Effector memory CD4-positive, alpha-beta T cell (primary cell): ENCODE measurements at places on chromosomes 12 and 14.

DNA sequence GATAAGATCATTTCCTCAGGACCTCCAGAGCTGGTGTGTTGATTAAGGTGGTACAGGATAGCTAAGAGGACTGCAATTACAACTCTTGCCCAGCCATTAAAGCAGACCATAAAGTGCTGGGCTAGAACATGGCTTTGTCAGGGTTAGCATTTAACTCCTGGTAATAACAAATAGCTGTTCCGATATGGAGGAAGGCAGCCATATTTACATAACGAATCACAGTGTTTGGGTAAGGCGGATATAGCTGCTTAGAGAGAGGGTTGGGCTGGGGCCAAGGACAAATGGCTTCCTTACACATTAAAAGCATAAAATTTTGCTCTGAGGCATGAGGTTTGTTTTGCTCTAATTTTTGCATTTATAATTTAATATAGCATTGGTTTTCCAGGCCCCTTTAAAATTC is 297.7 kb upstream of the DDHD1 start:
- no peaks in the 10 kb centered on the region for H3K27me3 ChIP-seq
- no peaks in the 10 kb centered on the region for H3K36me3 ChIP-seq
- no peak overlapping the region for H3K4me3 ChIP-seq
- DNase-seq, result no peak
- H3K27ac ChIP-seq, result no peak overlapping the region

DNA sequence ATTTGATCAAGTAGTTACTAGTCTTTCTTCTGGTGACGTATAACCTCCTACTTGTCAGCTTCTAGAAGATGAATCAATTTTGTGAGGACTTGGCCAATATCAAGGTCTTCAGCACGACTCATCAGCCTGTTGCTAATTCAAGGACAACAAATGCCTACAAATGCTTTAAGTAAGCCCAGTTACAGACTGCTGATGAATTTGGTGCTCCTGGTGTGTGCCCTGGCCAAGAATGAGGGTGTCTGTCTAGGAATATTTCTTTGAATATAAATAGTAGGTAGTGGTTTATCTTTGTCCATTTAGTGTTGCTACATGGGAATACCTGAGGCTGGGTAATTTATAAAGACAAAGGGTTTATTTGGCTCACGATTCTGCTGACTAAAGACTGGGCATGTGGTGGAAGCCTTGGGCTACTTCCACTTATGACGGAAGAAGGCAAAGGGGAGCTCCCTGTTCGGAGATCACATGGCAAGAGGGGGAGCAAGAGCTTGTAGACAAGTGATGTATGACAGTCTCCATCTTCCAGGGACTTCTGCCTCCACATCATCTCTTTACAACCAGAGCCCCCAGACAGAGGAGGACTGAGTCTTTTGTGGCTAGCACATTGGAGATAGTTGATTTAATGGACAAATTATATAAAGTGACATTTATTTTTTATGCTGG is 180.2 kb downstream of the CRADD start:
- H3K27ac ChIP-seq, result no peak overlapping the region
- no peaks in the 10 kb centered on the region for H3K27me3 ChIP-seq
- no peak overlapping the region for H3K4me3 ChIP-seq
- no peaks in the 10 kb centered on the region for H3K4me1 ChIP-seq

DNA sequence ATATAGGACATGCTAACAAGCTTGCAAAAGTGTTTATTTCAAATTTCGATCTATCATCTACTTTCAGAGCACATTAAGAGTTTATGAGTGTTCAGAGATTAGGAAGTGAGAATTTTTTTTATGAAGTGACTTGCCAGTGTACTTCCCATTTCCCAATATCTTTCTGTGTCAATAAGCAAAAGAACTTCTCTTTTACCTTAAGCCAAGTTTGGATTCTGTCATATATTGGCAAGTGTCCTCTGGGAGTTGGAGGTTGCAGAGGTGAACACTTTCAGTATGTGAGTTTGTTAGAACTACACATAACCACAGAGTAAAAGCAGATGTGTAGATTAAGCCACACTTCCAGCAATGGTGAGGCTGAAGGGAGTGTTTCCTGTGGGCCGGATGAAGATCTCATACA is 16.6 kb upstream of the KLRF1 start:
- DNase-seq, result no peak
- H3K27me3 ChIP-seq, result no peaks in the 10 kb centered on the region
- H3K36me3 ChIP-seq, result no peaks in the 10 kb centered on the region
- peaks cover 8% of the 10 kb centered on the region for H3K4me1 ChIP-seq
- H3K27ac ChIP-seq, result no peak overlapping the region

- H3K36me3 ChIP-seq, result no peaks in the 10 kb centered on the region
- H3K27ac ChIP-seq, result no peak overlapping the region
- DNase-seq, result no peak
- H3K27me3 ChIP-seq, result no peaks in the 10 kb centered on the region
Measured at GRCh38 chr12:15155271-15155670, 65.9 kb downstream of the RERG start.

- no peaks in the 10 kb centered on the region for H3K36me3 ChIP-seq
- no peaks in the 10 kb centered on the region for H3K27me3 ChIP-seq
- no peak overlapping the region for H3K27ac ChIP-seq
- DNase-seq, result no peak
- no peaks in the 10 kb centered on the region for H3K4me1 ChIP-seq
- H3K4me3 ChIP-seq, result no peak overlapping the region
Measured at GRCh38 chr12:101001669-101002068, 207.1 kb downstream of the ANO4 start.

- no peak overlapping the region for H3K27ac ChIP-seq
- H3K4me3 ChIP-seq, result no peak overlapping the region
- peaks cover 4% of the 10 kb centered on the region for H3K36me3 ChIP-seq
- H3K27me3 ChIP-seq, result no peaks in the 10 kb centered on the region
- DNase-seq, result no peak
Measured at GRCh38 chr12:1367331-1368291, 226.8 kb downstream of the FBXL14 start.

DNA sequence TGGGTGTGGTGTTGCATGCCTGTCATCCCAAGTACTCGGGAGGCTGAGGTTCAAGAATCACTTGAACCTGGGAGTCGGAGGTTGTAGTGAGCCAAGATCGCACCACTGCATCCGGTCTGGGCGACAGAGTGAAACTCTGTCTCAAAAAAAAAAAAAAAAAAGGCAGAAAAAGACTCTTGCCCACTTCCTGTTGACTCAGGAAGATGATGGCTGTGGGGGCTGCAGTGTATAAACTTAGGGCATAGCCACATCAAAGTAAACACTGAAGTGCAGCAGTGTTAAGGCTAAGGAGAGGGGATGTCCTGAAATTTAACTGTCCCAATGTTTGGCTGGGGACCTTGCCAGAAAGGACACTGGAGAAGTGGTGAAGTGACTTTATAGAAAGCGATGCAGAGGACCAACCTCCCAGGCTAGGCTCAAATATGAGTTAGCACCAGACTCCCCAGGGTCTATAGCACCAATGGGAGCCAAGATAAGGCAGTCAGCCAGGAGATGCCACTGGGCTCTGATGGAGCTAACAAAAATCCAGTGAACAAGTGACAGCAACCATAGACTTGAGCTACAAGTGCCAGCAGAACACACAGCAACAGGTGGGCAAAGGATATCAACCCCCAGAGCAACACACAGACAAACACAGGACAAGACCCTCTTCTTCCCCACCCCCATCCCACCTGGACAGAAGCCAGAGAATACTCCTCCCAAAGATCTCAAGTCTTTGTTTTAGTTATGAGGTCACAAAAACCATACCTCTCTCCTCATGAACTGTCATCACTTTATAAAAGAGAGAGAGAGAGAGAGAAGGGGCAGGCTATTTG is 28.0 kb downstream of the NELL2 start:
- DNase-seq, result peak; percentile 47
- H3K4me1 ChIP-seq, result peaks cover 25% of the 10 kb centered on the region
- H3K4me3 ChIP-seq, result peak overlapping the region; percentile 9
- no peaks in the 10 kb centered on the region for H3K36me3 ChIP-seq
- peak overlapping the region; percentile 74 for H3K27ac ChIP-seq
- H3K27me3 ChIP-seq, result no peaks in the 10 kb centered on the region

DNA sequence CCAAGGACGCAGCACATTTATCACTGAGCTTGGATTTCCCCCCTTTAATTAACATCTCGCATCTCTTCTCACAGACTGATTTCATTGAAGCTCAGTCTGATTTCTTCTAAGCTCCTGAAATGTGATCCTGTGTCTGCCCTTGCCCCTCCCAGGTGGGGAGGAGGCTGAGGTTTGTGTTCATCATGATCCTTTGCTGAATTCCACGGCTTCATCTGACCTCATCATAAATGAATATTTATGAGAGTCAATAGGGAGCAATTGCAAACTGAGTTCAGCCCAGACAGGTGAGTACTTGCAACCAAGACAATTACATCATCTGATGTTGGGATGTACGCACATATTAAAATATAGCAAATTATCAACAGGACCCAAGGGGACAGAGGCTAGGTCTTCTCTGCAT is 72.4 kb downstream of the MAP1LC3B2 start:
- H3K27me3 ChIP-seq, result no peaks in the 10 kb centered on the region
- H3K4me3 ChIP-seq, result no peak overlapping the region
- no peaks in the 10 kb centered on the region for H3K36me3 ChIP-seq
- DNase-seq, result no peak

DNA sequence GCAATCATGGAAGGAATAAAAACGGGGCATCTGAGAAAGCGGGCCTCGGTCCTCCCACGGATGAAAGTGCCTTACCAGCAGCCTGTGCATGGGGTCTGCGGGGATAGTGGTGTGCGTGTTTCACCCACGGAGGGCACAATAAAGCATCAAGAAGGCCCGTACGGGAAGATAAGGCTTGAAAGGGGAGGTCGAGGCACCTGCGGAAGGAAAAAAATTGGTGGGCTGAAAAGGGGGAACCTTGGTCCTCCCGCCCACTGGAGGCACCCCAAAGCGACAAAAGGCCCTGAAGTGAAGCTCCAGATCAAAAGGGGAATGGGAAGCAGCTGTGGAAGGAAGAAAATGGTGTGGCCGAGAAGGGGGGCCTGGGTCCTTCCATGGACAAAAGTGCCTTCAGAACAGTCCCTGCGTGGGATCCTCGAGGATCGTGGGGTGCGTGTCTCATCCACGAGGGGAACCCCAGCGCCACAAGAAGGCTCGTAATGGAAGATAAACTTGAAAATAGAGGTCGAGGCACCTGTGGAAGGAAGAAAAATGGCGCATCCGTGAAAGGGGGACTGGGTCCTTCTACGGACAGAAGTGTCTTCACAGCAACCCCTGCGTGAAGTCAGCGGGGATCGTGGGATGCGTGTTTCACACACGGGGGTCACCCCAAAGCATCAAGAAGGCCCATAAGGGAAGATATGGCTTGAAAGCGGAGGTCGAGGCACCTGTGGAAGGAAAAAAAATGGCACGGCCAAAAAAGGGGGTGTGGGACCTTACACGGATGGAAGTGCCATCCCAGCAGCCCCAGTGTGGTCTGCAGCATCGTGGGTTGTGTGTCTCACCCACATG is 276.9 kb downstream of the ALG10 start:
- H3K36me3 ChIP-seq, result no peaks in the 10 kb centered on the region
- no peak overlapping the region for H3K4me3 ChIP-seq
- no peak for DNase-seq
- H3K27me3 ChIP-seq, result no peaks in the 10 kb centered on the region

DNA sequence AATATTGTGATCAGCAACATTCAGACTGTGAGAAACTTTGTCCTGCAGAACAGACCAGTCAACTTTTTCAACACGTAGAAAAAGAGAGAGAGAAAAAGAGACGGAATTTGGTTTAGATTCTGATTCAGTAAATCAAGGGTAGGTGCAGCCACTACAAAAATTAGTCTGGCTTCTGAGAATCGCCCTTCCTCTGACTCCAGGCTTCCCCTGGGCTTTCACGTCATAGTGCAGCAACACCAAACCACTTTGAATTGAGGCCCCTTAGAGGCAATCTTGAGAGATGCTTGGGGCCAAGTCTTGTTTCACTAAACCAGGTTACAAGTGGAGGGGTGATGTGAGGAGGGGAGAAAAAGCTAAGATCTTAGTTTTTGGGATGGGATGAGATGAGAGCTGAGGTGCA is 37.5 kb upstream of the PTGR2 start:
- no peak for DNase-seq
- no peaks in the 10 kb centered on the region for H3K36me3 ChIP-seq
- H3K27me3 ChIP-seq, result no peaks in the 10 kb centered on the region
- H3K27ac ChIP-seq, result no peak overlapping the region
- H3K4me1 ChIP-seq, result no peaks in the 10 kb centered on the region

- DNase-seq, result no peak
- no peak overlapping the region for H3K4me3 ChIP-seq
- no peaks in the 10 kb centered on the region for H3K4me1 ChIP-seq
- no peak overlapping the region for H3K27ac ChIP-seq
- no peaks in the 10 kb centered on the region for H3K36me3 ChIP-seq
Measured at GRCh38 chr14:51575349-51576116, 76.2 kb upstream of the FRMD6 start.

DNA sequence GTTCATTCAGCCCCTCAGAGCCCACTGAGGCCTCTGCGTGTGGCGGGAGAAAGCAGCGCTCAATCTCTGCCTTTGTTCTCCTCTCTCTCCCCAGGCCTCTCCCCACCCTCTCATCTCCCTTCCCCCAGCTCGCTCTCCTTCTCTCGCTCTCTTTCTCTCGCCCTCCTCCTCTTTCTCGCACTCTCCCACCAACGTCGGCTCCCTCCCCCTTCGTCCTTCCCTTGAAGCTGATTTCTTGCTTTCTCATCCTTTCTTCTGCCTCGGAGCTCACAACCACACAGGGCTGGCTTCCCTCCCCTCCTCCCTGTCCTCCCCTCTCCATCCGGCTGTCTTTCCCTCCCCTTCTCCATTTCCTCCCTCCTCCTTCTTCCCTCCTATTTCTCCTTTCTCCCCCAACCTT is 96.4 kb downstream of the LRRC74A start:
- no peak overlapping the region for H3K27ac ChIP-seq
- peaks cover 47% of the 10 kb centered on the region for H3K4me1 ChIP-seq
- no peaks in the 10 kb centered on the region for H3K36me3 ChIP-seq
- no peak overlapping the region for H3K4me3 ChIP-seq
- DNase-seq, result no peak

DNA sequence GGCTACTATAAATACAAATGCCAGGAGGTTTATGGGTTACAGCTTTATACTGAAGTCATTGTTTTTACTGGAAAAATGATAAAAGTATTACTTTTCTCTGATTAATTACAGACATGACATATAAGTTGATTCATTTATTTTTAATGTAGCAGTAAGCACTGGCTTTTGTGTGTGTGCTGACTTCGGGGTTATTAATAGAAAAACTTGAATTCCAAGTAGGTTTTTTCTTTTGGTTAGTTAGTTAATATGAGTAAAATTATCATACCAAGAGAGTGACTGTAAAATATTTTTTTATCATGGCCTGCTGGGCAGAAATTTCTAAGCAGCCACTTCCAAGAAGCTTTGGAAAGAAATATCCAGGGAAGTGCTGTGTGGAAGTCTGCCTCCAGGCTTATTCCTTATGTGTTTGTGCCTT is 56.4 kb downstream of the IFT81 start:
- no peaks in the 10 kb centered on the region for H3K36me3 ChIP-seq
- H3K27ac ChIP-seq, result no peak overlapping the region

- DNase-seq, result peak; percentile 54
- H3K4me3 ChIP-seq, result no peak overlapping the region
- no peak overlapping the region for H3K27ac ChIP-seq
- H3K4me1 ChIP-seq, result no peaks in the 10 kb centered on the region
- H3K36me3 ChIP-seq, result peaks cover 18% of the 10 kb centered on the region
- no peaks in the 10 kb centered on the region for H3K27me3 ChIP-seq
Measured at GRCh38 chr12:3803865-3804472, 51.1 kb upstream of the CRACR2A start.

- no peaks in the 10 kb centered on the region for H3K36me3 ChIP-seq
- DNase-seq, result no peak
- no peak overlapping the region for H3K4me3 ChIP-seq
- no peak overlapping the region for H3K27ac ChIP-seq
Measured at GRCh38 chr12:103813949-103814348, 27.1 kb downstream of the NT5DC3 start.
